ENCODE measurements at places on chromosomes 2 and 18.
A peak's percentile ranks its signal among the peaks of the same experiment; 100 is the strongest.

GRCh38 chr2:168186452-168186851 lies 60.9 kb downstream of the STK39 start:
- no peak for DNase-seq

DNA sequence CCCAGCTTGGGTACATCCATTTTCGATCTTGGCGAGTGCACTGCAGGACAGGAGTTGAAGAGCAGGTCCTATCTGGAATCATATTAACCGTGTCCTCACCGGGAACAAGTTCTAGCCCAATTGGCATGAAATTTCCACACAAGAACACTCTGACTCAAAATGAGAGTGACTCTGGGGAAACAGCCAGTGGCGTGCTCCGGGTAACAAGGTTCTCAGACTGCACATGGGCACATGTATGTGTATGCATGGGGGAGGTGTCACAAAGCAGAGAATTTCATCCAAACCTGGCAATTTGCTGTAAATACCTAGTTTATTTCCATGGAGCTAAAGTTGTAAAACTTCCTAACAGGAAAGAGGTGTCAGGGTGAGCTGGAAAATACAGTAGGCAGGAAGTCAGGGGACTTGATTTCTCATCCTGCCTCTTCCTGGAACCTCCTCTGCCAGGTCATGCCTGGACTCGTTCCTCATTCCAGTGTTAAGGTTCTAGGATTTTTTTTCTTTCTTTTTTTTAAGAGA lies 1.7 kb downstream of the TUBB6 start:
- peak; percentile 23 for DNase-seq

DNA sequence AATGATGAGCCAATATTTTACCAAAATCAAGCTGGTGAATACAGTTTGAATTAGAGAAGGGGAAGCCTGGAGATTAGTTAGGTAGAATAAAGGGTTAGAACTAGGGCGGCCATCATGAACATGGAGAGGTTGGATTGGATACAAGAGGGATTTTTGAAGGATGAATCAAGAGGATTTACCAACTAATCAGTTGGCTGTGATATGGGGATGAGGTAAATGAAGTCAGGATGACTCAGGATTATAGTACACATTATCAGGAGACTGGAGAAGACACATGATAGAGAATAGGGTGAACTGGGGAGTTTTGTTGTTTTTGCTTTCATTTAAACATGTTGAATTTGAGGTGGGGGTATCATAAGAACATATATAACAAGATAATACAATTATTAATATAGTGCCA lies 73.8 kb upstream of the PROKR1 start:
- peak; percentile 42 for DNase-seq

DNA sequence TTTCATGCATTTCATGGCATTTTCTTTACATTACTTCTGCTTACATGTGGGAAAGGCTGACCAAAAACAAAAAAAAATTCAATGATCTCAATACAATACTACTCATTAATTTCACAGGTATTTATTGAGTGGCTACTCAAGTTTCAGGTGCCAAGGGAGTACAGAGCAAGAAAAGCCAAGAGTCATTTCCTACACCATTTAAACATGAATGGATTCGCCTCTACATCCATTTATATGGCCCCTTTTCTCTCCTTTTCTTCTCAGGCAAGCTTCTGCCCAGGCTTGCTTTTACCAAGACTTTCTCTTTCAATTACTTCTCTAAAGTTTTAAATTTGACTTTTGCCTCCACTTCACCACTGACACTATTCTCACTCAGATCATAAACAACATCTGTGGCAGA lies 1603.1 kb upstream of the CELF4 start:
- DNase-seq: no peak

- no peak for DNase-seq
Observed at GRCh38 chr2:115190459-115190858, 748.0 kb downstream of the DPP10 start.

Measured in choroid plexus epithelial cell (primary cell).